Forelimb muscle (tissue), 1 donor: ENCODE measurements at places on chromosomes 13 and 19. TPM values are rescaled to one million over a fixed set of nuclear protein-coding genes. Genes with fewer than 3 reads are reported as not detected.
A peak's percentile ranks its signal among the peaks of the same experiment; 100 is the strongest.

The SCEL gene
- not detected for polyA plus RNA-seq

The BRCA2 gene
- polyA plus RNA-seq: 2.0 TPM

The PKN1 gene
- 65.8 TPM for polyA plus RNA-seq

The ZNF493 gene
- polyA plus RNA-seq: 15.1 TPM

The NLRP4 gene
- polyA plus RNA-seq: not detected

The SLITRK6 gene
- polyA plus RNA-seq: 5.5 TPM

The PDX1 gene
- not detected for polyA plus RNA-seq

The SLC10A2 gene
- polyA plus RNA-seq: not detected

The GJB2 gene
- polyA plus RNA-seq: 0.51 TPM

The NAPSA gene
- 1.2 TPM for polyA plus RNA-seq

The BCL3 gene
- polyA plus RNA-seq: 11.6 TPM

The SPACA4 gene
- not detected for polyA plus RNA-seq

- no peak for DNase-seq
These were observed 53.1 kb downstream of the C13orf46 start for GRCh38 chr13:113920606-113921286.

GRCh38 chr13:57637515-57637914, 6.0 kb downstream of the PCDH17 start:
- no peak for DNase-seq

- peak; percentile 60 for DNase-seq
These were observed 190.9 kb upstream of the KLF12 start for GRCh38 chr13:74325106-74325505.

DNA sequence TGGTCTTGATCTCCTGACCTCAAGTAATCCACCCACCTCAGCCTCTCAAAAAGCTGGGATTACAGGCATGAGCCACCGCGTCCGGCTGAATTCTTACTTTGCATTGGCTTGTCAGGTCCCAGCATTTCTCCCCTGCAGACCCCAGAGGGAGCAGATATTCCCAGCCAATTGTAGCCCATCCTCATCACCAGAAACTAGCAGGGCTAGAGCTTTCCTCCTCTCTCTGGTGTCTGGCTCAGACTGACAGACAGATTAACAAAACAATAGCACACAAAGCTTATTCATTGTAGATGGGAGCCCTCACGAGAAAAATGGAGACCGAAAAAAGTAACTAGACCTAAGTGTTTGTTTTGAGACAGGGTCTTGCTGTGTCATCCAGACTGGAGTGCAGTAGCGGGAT, 7.5 kb upstream of the MPV17L2 start:
- DNase-seq: no peak

DNA sequence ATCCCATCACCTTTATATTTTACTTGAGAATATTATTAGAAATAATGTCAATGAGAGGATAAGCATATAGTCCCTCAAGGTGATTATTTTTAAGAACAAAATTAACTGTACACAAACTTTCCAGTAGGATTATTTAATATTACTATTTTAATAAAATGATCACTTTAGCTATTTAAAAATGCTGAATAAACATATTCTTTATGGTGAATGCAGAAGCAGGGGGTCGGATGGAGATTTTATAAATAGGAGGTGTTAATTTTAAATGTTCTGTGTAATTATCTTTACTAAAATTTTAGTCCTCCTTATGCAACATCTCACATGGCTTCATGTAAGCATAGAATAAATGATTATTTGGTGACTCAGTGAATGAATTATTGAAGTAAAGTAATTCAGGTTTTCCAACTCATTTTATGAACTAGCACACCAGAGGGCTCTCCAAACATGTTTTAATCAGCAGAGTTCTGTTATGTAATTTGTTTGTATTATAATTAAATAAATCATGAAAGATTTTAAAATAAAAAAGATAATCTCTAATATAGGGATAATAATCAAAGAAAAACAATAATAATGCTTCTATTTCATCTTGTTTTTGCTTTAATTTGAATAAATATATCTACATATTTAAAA, 1635.2 kb downstream of the EFNB2 start:
- DNase-seq: no peak

DNA sequence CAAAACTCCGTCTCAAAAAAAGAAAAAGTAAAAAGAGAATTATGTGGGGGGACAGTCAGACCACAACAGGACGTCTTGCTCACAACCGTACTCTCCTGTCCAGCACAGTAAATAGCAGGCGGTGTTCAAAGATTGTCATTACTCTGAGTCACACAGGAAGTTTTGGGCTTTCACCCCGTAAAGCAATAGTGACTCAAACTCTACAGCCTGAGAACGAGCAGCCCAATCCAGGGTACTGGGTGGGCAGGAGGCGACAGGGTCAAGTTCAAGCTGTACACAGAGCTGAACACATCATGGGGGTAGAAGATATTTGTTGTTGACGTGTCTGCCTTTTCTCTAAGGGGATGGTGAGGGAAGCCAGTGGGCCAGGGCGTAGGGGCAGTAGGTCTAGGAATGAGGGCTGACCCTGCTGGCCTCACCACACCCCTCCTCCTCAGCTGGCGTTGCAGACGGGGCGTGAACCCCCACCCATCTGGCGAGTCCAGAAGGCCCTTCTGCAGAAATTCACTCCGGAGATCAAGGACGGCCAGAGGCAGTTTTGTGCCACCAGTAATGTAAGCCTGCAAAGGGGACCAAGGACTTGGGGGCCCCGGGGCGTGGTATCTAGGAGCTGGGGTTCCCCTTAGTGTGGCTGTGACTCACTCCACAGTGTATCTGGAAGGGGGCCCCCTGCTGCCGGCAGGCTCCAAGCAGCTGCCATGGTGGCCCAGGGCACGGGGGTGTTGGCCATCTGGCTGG, 23.3 kb downstream of the PRR12 start:
- DNase-seq: no peak

GRCh38 chr19:45153339-45154063, 7.3 kb downstream of the NKPD1 start:
- DNase-seq: no peak

DNA sequence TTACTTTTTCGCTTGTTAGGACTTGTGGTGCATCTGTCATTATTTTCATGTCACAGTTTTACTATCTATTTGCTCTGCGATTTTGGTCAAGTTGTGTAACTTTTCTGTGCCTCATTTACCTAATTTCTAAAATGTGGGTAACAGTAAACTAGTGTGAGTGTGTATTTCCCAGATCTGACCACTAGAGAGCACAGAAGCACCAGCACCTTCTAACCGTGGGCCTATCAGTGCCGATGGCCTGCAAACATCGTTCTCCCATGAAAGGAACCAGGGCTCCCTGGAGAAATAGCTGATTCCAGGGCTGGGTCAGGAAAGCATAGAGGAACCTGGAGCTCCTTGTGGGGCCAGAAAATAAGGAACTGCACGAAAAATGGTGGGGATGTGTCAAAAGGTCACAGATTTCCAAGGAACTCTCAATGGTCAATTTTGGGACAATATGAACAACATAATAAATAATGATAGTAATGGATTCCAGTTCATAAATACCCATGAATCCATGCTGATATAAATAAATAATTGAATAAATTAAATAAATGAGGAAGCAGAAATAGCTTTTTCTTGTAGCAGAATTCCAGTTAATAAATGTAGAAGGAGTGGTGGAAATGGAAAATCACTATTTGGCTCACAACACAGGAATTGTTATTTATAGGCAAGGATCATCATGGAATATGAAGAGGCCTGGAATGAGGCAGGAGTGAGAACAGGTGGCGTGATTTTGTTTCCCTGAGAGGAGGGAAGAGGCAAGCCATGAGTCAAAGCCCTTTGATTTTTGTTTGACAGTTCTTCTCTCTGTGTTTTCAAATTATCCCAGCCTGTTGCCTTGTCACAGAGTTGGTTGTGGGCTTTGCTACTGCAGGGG, 31.1 kb downstream of the CEACAM8 start:
- no peak for DNase-seq

DNA sequence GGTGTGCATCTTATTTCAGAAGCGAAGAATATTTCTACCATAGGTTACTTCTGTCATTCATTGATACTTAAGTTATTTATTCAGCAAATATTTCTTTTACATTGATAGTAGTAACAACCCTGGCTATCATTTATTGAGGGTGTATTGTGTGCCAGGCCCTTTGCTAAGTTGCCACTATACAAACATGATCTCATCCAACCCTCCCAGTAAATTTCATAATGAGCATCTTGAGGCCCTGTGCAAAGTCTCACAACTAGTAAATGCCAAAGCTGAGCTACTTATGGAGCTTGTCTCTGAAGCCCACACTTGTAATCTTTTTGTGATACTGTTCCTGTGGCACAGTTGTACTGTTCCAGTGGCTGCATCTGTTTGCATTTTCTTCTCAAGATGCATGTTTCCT, 36.1 kb downstream of the RNASEH2B start:
- no peak for DNase-seq

DNA sequence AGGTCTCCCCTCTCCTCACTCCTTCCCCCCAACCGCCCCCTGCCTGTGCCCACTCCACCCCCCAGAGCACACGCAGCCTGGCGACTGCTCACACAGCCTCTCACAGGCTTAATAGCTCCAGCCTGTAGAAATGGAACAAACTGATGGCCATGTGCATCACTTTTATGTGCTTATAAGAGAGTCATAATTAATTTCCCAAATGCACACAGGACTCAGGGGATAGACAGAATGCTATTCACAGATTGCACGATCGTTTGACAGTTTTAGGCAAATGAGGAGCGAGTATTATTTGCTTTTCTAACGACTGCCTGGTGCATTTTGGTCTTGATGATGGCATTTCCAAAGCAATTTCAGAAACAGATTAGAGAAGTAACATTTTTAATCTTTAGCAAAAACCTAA, 97.7 kb upstream of the VSTM2B start:
- DNase-seq: no peak

DNA sequence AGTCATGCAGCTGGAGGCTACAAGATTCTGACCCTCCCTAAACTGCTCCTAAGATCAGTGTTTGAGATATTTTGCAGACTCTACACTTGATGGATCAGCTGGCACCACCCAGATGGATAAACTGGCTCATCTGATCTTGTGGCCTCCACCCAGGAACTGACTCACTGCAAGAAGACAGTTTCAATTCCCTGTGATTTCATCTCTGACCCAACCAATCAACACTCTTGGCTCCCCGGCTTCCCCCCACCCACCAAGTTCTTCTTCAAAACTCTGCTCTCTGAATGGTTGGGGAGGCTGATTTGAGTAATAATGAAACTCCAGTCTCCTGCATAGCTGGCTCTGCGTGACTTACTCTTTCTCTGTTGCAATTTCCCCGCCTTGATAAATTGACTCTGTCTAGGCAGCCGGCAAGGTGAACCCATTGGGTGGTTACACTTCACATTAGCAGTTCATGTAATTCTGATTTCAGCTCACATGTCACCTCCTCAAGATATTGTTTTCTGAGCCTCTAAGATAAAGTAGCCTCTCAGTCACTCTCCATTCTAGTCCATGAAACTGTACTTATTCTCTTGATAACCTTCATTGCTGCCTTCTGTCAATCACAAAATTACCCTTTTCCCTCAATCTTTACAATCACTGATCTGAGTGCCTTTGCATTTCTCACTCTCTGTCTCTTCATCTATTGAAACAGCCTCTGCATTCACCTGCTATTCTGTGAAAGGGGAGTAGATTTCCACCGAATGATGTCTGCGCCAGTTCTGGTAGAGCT, 9.9 kb upstream of the FPR3 start:
- no peak for DNase-seq

- no peak for DNase-seq
These were observed 20.5 kb downstream of the DZIP1 start for GRCh38 chr13:95624020-95624419.

GRCh38 chr19:39211731-39212374, 7.8 kb upstream of the SYCN start:
- no peak for DNase-seq

DNA sequence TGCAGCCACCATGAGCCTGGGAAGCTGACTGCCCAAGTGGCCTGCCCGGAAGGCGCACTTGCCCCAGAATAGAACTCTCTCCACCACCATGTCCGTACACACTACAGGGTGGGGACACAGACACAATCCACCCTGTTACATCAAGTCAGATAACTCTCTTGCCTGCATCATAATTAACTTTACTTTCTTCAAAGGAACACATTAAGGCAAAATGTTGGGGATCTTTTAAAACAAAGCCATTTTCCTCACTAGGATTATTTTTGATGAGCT, 23.3 kb upstream of the VSTM2B start:
- DNase-seq: no peak

DNA sequence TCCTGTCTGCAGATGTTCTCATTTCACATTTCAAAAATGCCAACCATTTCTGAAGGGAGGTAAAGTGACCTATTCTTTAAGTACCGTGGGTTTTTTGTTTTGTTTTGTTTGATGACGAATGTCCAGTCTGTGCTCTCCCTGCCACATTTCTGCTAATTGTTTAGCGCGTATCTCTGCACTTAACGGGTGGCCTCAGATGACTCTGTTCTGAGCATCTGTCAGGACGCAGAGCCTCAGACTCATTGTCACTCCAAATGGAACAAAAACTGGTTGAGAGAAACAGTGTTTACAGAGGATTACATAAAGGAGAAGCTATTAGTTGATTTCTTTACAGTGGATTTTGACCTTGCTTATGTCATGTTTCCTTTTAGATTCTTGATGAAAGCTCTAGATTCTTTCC, 23.7 kb downstream of the TPP2 start:
- no peak for DNase-seq

GRCh38 chr19:19170873-19171672, 1.0 kb upstream of the MEF2B start:
- no peak for DNase-seq

- DNase-seq: no peak
These were observed 446.4 kb downstream of the COG6 start for GRCh38 chr13:40101708-40102359.

GRCh38 chr13:70756088-70756487, 647.8 kb upstream of the KLHL1 start:
- no peak for DNase-seq

GRCh38 chr13:58884353-58885209, 1253.0 kb downstream of the PCDH17 start:
- DNase-seq: no peak

DNA sequence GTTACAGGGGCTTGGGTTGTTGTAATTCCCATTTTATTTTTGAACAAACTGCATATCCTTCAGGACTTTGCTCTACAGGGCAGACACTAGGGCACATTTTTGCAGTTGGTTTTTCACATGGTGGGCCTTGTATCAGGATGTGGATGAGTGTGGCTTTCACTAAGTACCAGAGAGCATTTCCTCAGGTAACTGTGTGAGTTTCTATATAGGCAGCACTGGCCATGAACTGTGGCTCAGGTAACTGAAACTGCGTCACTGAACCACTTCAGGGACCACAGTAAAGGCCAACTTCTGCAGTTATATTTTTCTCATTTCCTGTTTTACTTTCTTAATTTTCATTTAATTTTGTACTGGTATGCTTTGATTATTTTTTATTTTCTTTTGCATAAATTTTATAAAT, 166.5 kb downstream of the ZNF486 start:
- DNase-seq: no peak

DNA sequence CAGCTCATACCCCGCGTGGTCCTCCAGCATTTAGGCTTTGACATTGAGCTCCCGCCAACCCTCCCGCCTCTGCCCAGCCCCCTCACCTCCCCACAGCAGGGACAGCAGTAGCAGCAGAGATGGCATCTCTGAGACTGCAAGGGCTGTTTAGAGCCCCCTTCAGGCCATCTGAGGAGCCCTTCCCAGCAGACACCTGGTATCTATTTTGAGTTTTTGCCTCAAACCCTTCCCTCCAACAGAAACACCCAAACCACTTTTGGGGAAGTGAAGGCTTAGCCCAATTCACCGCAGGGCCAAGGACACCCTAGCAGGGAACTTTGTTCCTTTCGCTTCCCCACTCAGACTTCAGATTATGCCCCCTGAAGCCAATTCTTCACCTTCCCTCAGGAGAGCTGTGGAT, 6.3 kb upstream of the ZNF175 start:
- DNase-seq: no peak

GRCh38 chr19:32977280-32977679, 5.2 kb downstream of the FAAP24 start:
- DNase-seq: no peak

- no peak for DNase-seq
These were observed 4.8 kb downstream of the KMT5C start for GRCh38 chr19:55344444-55344843.
